ENCODE measurements at places on chromosomes 2 and 18.
A peak's percentile ranks its signal among the peaks of the same experiment; 100 is the strongest.

GRCh38 chr2:119782308-119783027, 22.7 kb downstream of the PTPN4 start:
- DNase-seq: no peak

DNA sequence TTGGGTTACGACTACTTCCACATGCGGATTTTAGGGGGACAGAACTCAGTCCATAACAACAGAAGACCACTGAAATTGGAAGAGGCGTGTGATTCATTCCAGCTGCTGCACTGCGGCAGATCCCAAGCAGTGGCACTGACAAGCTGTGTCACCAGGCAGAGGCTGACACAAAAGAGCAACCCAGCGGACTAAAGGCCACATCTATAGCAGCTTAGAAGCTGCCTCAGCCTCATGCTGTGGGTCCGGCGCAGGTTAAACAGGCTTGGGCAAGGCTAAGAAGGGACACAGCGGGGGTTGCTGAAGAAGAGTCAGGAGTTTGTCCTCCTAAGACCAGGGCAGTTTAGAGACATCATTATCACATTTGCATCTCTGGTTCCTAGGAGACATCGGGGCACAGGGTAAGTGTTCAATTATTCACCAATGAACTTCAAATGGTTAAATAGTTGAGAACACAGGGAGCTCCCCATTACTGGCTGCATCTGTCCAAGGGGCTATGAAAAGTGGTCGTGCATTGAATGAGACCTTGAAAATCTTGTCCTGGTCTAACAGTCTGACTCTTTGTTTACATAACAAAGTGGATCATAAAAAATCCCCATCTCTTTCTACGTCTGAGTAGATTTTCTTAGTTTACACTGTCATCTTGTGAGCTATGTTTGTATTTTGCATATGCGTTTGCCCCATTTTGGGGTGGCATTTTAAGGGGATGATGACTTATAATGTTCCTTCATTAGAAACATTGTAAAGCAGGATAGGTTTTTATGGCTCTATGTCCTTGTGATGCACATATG, 162.3 kb upstream of the TRIB2 start:
- DNase-seq: no peak

DNA sequence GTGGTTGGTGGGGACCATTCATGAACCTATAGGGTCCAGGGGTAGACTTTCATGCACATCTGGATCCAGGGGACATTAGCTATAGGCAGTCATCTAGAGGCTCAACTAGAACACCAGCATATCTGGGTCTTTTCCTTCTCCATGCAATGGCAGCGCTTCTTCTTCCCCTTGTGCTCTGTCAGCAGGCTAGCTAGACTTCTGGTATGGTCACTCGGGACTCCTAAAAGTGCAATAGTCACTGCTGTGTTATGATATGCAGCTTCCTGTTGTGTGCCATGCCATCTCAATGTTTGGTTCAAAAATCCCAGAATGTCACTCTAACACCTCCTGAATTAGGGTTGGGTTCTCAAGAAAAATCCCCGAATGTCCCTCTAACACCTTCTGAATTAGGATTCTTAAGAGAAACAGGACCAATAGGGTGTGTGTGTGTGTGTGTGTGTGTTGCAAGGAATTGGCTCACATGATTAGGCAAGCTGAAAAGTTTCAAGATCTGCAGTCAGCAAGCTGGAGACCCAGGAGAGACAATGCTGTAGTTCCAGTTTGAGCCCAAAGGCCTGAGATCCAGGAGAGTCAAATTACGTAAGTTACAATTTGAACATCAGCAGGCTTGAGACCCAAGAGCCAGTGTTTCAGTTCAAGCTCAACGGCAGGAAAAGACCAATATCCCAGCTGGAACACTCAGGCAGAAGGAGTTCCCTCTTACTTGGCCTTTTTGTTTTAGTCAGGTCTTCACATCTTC, 97.1 kb upstream of the LTBP1 start:
- no peak for DNase-seq

GRCh38 chr2:149483004-149483605, 104.5 kb downstream of the MMADHC start:
- no peak for DNase-seq

DNA sequence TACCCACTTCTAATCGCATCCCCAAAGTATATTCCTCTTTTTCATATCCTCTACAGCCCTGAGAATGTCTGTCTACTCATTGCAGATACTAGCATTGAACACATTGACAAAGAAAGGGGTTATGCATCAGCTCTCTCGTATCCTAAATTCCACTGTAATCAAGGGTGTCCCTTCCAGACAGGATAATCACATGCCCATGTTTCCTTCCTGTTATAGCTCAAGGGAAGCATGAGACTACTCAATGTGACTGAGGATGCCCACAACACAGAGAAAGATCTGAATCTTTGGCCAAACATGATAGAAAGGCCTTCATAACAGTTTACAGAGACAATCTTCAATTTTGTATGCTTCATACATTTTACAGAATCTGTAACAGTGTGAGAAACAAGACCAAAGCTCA, 69.2 kb downstream of the HIBCH start:
- DNase-seq: no peak

DNA sequence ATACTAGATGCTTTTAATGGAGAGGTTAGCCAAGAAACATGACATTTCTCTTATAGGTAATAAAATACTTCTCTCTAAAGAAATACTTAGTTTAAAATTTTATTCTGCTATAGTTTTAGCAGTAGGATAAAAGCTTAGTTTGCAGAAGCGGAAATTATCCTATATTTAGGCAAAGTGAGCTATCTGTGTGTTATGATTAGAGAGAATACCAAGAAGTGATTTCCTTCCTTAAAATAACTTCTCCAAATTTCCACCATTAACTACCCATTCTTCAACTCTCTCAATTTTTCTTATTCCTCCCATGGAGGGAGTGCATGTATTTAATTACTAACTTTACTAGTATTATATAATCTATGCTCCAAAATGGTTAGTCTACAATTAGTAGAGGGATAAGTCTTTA, 15.8 kb upstream of the IL1RL1 start:
- DNase-seq: no peak

- no peak for DNase-seq
Observed at GRCh38 chr2:238069877-238070276, 9.1 kb downstream of the SCLY start.

GRCh38 chr2:223649554-223650533, 47.7 kb upstream of the SCG2 start:
- DNase-seq: no peak

- peak; percentile 96 for DNase-seq
Observed at GRCh38 chr2:196171248-196171871, at the start of gene STK17B. TSS of gene STK17B (minus strand) at chr2:196171578. CDS start at chr2:196163383, 8,195 bp downstream.
